GM23338 (cell line): ENCODE measurements at places on chromosomes 5 and 9. TPM values are rescaled to one million over a fixed set of nuclear protein-coding genes. Genes with fewer than 3 reads are reported as not detected.

GRCh38 chr5:168847511-168848073 lies 268.4 kb upstream of the PANK3 start:
- peaks cover 3% of the 10 kb centered on the region; the same call in 1 of the 2 replicates for H3K4me1 ChIP-seq
- H3K36me3 ChIP-seq: no peaks in the 10 kb centered on the region
- no peak for DNase-seq
- no peak overlapping the region for H3K4me3 ChIP-seq

DNA sequence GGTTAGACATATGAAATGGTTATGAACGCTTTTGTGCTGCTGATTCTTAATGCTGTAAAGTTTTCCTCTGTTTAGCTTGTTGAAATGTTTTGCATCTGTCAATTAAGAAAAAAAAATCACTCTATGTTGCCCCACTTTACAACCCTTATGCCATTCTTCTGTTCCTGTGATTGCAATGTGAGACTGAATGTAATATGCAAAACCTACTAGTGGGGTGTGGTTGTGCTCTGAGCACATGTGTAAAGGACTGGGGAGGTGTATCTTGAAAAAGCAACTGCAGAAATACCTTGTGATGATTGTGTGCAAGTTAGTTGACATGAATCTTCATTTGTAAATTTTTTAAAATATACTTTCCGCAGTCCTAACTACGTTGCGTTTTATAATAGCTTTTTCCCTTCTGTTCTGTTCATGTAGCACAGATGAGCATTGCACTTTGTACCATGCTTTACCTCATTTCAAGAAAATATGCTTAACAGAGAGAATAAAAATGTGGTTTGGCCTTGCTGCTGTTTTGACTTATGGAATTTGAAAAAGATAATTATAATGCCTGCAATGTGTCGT lies 357.0 kb upstream of the PIK3R1 start:
- H3K27ac ChIP-seq: no peak overlapping the region
- no peaks in the 10 kb centered on the region for H3K4me1 ChIP-seq
- no peak overlapping the region for H3K4me3 ChIP-seq

DNA sequence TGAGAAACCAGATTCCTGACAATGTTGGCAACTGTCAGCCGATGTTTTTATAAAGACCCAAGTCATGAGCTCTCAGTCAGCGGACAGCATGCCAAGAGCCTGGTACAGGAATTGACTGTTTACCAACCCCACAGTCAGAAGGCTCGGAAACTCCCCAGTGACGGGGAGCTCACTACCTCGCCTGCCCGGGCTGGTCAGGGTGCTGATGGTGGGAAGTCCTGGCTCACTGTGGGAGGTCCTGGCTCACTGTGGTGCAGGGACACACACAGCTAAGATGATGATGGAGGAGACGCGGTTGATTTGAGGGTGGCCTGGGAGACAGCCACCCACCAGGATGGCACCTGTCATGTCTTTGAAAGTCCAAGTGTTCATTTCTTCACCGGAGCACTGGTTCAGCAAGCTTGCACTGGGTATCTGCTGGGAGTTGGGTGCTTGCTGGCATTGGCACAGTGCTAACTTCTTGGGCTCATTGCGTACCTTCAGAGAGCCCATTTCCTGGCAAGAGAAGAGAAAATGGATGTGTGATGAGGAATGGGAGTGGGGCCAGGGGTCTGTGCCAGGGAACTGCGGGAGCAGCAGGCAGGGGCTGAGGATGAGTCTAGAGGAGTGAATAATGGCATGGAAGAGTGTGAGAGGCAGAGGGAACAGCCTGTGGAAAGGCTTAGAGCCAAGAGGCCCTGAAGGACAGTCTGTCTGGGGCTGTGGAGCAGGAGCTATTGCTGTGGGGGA lies 15.3 kb downstream of the ASS1 start:
- DNase-seq: no peak
- no peaks in the 10 kb centered on the region for H3K4me1 ChIP-seq
- no peaks in the 10 kb centered on the region for H3K36me3 ChIP-seq

The ZNF608 gene
- 39.7 and 42.4 TPM in 2 replicates for total RNA-seq

GRCh38 chr9:99606957-99607356 lies 214.7 kb upstream of the NR4A3 start:
- H3K27ac ChIP-seq: no peak overlapping the region
- DNase-seq: no peak
- H3K4me1 ChIP-seq: peaks cover 26% of the 10 kb centered on the region
- no peaks in the 10 kb centered on the region for H3K36me3 ChIP-seq
- H3K27me3 ChIP-seq: 0 out of 2 replicates have a peak, but pooled peaks cover 7% of the 10 kb centered on the region

GRCh38 chr5:121628783-121629182 lies 222.9 kb upstream of the FTMT start:
- H3K4me1 ChIP-seq: peaks cover under 1% of the 10 kb centered on the region; the same call in 1 of the 2 replicates
- no peaks in the 10 kb centered on the region for H3K27me3 ChIP-seq
- no peak overlapping the region for H3K4me3 ChIP-seq
- H3K36me3 ChIP-seq: no peaks in the 10 kb centered on the region

GRCh38 chr5:35153375-35153932 lies 76.8 kb downstream of the PRLR start:
- peaks cover 7% of the 10 kb centered on the region; the same call in 1 of the 2 replicates for H3K4me1 ChIP-seq
- H3K36me3 ChIP-seq: no peaks in the 10 kb centered on the region
- no peak overlapping the region for H3K27ac ChIP-seq
- H3K27me3 ChIP-seq: no peaks in the 10 kb centered on the region
- H3K4me3 ChIP-seq: no peak overlapping the region

GRCh38 chr9:110521206-110521605 lies 58.3 kb downstream of the SVEP1 start:
- no peak overlapping the region for H3K27ac ChIP-seq
- no peaks in the 10 kb centered on the region for H3K4me1 ChIP-seq
- H3K27me3 ChIP-seq: no peaks in the 10 kb centered on the region
- no peak for DNase-seq

The TAF11L8 gene
- total RNA-seq: not detected in 2 replicates

The INSL6 gene
- not detected in 2 replicates for total RNA-seq

DNA sequence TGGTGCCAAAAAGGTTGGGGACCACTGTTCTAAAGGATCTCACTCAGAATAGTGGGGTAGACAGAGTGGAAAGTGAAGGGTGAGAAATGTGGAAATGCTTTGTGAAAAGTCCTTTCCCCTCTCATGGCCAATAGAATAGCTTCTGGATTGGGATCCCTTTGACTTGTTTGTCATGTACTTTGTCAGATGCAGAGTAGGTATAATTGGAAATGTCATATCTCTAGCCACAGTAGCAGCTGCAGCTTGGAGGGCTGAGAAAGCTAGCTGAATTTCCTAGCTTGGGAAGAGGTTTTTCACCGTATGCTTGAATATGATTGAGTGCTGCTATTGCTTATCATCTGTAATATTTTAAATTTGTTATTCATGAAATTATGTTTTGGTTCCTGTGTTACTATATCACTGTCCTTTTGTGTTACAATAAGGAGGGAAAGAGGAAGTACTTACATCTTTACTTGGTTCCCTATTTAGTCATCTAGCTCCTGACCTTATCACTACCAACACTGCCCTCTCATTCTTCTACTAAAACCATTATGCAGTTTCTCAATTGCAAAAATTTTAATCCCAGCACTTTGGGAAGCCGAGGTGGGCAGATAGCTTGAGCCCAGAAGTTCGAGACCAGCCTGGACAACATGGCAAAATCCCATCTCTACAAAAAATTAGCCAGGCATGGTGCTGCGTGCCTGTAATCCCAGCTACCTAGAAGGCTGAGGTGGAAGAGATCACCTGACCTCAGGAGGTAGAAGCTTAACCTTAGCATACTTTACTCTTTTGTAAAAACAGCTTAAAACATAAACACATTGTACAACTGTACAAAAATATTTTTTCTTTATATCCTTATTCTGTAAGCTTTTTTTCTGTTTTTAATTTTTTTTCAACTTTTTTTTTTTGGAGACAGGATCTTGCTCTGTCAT lies 12.4 kb downstream of the SLC30A5 start:
- no peak for DNase-seq
- no peaks in the 10 kb centered on the region for H3K27me3 ChIP-seq

The PDZD2 gene
- 16.9 and 19.8 TPM in 2 replicates for total RNA-seq

DNA sequence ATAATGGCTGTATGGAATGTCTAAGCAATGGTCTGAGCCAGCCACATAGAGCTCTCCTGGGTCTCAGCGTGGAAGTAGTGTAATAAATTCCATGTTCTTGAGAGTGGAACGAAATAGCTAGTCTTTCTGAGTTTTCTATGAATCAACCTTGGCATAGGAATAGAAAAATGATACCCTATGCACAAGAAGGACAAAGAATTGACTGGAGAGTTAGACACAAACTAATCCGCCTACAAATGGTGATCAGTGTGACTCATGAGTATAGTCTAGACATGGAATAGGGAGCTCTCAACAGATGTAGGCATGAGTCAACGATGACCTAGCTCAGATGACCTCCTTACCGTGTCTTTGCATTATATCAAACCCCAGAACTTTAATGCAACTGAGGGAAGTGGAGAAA lies 256.8 kb upstream of the GRIN3A start:
- no peaks in the 10 kb centered on the region for H3K4me1 ChIP-seq
- H3K27me3 ChIP-seq: no peaks in the 10 kb centered on the region
- no peak for DNase-seq
- H3K4me3 ChIP-seq: no peak overlapping the region
- H3K27ac ChIP-seq: no peak overlapping the region

- H3K4me1 ChIP-seq: no peaks in the 10 kb centered on the region
- H3K4me3 ChIP-seq: no peak overlapping the region
- DNase-seq: no peak
- H3K36me3 ChIP-seq: no peaks in the 10 kb centered on the region
These were observed 418.5 kb upstream of the MEF2C start for GRCh38 chr5:89301321-89302025.

- no peaks in the 10 kb centered on the region for H3K36me3 ChIP-seq
- no peak for DNase-seq
- no peaks in the 10 kb centered on the region for H3K4me1 ChIP-seq
- H3K4me3 ChIP-seq: no peak overlapping the region
- no peaks in the 10 kb centered on the region for H3K27me3 ChIP-seq
- no peak overlapping the region for H3K27ac ChIP-seq
These were observed 16.1 kb downstream of the EQTN start for GRCh38 chr9:27280860-27281259.

DNA sequence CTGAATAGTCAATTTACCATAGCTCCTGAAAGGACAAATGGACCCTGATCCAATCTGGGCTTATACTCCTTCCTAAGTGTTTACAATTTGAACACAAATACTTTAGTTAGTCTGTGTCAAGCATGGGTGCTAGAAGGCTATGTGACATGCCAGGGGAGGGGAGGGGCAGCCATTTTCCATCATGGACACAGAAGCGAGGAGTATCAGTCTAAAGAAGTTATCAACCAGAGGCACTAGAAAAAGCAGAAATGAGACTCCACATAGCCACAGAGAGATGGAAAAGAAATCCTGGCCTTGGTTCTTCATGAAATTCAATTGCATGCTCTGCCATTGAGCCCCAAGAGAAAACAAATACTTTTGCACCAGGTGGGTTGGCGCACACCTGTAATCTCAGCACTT lies 61.8 kb downstream of the NR6A1 start:
- no peaks in the 10 kb centered on the region for H3K27me3 ChIP-seq
- H3K4me3 ChIP-seq: no peak overlapping the region
- no peak overlapping the region for H3K27ac ChIP-seq
- H3K4me1 ChIP-seq: no peaks in the 10 kb centered on the region

The ZNF454 gene
- 5.9 and 12.8 TPM in 2 replicates for total RNA-seq

The CCDC69 gene
- 5.3 and 6.6 TPM in 2 replicates for total RNA-seq

The GRIN3A gene
- total RNA-seq: 0.03 and 0.23 TPM in 2 replicates

The RNF14 gene
- total RNA-seq: 18.1 and 19.0 TPM in 2 replicates

- DNase-seq: peak; percentile 44
- no peak overlapping the region for H3K27ac ChIP-seq
- H3K36me3 ChIP-seq: no peaks in the 10 kb centered on the region
- peaks cover 12% of the 10 kb centered on the region; the same call in 1 of the 2 replicates for H3K4me1 ChIP-seq
These were observed 322.8 kb downstream of the SLF1 start for GRCh38 chr5:94941122-94941755.

- H3K4me3 ChIP-seq: peak within 1 kb of the TSS; percentile 79
- peaks cover 17% of the 10 kb centered on the region for H3K4me1 ChIP-seq
These were observed at the start of gene RIC1 for GRCh38 chr9:5628530-5629311. RIC1 (plus strand) TSS chr9:5629107; CDS start chr9:5629310, 203 bp downstream.

The CCDC192 gene
- total RNA-seq: 1.3 TPM in 1 of 2 replicates, not detected in the other

GRCh38 chr9:3342159-3342777 lies 183.5 kb downstream of the RFX3 start:
- peaks cover 5% of the 10 kb centered on the region; the same call in 1 of the 2 replicates for H3K4me1 ChIP-seq
- no peak overlapping the region for H3K4me3 ChIP-seq
- no peak for DNase-seq
- H3K27me3 ChIP-seq: no peaks in the 10 kb centered on the region
- H3K36me3 ChIP-seq: no peaks in the 10 kb centered on the region

GRCh38 chr9:35522187-35522586 lies 32.3 kb downstream of the RUSC2 start:
- H3K27me3 ChIP-seq: no peaks in the 10 kb centered on the region
- peak; percentile 59 for DNase-seq
- no peak overlapping the region for H3K4me3 ChIP-seq

GRCh38 chr5:171315386-171315891 lies 6.4 kb downstream of the TLX3 start:
- peaks cover 100% of the 10 kb centered on the region for H3K27me3 ChIP-seq
- peak; percentile 59 for DNase-seq

DNA sequence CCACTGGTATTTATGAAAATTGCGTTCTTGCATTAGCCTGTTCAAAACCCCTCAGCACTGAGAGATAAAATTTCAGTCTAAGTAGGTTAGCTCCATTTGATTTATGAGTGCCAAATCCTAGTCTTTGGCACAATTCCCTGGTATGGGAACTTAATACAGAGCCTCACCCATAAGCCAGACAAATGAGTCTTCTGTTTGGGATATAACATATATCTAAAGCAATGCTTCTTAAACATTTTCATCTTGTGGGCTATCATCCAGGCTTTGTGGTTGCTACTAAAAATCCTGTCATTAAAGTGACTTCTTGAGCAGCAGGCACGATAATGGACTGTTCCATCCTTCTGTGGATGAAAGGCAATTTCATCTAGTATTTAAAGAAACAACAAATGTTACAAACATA lies 419.5 kb upstream of the ACTBL2 start:
- DNase-seq: no peak
- H3K36me3 ChIP-seq: no peaks in the 10 kb centered on the region
- H3K27ac ChIP-seq: no peak overlapping the region
- H3K4me1 ChIP-seq: no peaks in the 10 kb centered on the region; the same call in 1 of the 2 replicates
- H3K27me3 ChIP-seq: no peaks in the 10 kb centered on the region

The MARCOL gene
- total RNA-seq: not detected in 2 replicates

The C5orf15 gene
- 61.4 and 67.4 TPM in 2 replicates for total RNA-seq

DNA sequence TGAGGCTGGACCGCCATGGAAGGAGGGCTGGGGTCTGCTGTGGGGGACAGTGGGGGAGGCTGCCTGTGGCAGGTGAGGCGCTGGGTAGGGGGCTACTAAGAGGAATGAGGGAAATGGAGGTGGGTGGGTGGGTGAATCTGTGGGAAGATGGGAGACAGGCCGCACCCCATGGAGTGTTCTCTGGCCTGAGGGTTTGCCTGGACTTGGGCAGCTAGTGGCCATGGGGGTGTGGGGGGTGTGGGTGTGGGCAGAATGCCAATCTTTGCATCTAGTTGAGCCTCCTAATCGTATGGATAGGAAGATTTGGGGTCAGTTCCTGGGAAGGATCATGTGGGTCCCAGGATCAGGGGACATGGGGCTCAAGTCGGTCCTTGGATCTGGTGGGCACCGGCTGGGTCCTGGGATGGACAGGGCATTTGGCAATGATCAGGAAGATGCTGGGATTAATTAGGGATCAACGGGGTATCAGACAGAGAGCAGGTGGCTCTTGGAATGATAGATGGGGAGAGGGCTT lies 518 bp downstream of the ZDHHC12 start:
- H3K4me1 ChIP-seq: peaks cover 3% of the 10 kb centered on the region
- H3K27me3 ChIP-seq: no peaks in the 10 kb centered on the region
- no peaks in the 10 kb centered on the region for H3K36me3 ChIP-seq
- no peak for DNase-seq
- no peak overlapping the region for H3K27ac ChIP-seq
- peak overlapping the region; percentile 92 for H3K4me3 ChIP-seq
